Dorsolateral prefrontal cortex (tissue), 122 donors: ENCODE measurements at places on chromosomes 5 and 9.

GRCh38 chr9:108609227-108609896 lies 246.4 kb downstream of the ACTL7B start:
- no peak for DNase-seq

DNA sequence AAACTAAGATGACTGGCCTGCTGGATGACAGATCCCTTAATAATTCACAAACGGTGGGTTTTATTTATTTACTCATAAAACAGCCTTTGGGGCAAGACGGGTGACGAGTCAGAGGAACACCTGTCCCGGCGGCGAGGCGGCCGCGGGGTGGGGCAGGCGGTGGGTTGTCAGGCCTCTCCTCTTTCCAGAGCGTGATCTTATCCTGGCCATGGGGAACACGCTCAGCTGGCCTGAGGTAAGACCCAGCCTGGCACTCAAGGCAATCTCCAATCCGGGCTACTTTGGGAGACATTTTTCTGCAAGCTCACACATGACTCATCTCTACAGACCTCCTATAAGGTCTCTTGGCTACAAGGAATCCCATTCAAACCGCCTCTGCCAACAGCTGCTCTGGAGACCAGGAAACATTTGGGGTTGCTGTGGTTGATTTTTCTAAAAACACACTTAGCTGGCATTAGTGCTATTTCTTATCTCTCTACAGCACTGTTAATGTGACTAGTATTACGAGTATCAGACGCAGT lies 6.3 kb downstream of the RAPGEF1 start:
- no peak for DNase-seq

- no peak for DNase-seq
Measured at GRCh38 chr9:83623679-83624076, 735 bp downstream of the IDNK start.

DNA sequence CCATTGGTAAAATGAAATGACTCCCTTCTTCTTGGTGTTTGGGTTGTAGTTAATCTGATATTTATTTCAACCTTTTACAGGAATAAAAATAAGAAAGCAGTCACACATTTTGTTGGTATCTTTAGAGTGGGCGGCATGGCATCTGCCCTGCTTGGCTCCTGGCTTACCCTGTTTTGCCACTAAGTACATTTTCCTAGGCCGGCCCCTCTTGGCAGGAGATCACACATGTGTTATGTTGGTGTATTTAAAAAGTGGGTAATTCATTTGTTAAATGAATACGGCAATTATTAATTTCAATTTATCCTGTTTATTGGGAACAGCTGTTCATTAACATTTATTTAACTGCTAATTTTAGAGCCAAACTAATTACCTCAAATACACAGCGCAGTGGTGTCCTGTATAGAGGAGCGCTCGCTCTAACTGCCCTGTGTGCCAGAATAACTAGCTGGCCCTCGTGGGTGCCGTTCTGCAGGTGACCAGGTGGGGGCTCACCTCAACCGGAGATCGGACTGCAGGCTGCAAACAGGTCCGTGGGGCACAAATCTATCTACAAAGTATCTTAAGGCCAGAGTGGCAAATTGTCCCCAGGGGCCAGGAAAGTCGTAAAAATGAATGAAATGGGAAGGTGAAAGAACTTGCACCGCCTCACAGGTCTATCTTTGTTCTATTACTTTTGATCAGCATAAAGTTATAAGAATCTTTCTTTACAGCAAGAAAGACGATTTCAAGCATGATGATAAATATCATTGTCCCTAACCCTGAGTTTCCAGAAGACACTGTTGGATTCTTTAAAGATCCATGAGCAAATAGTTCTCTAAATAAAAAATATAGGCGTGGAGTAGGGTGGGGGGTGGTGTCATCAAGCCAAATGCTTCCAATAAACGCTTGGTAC lies 26.2 kb upstream of the GPR151 start:
- DNase-seq, result peak; percentile 79

- DNase-seq, result no peak
Measured at GRCh38 chr9:112665347-112665746, 52.6 kb downstream of the INIP start.

- DNase-seq, result peak; percentile 73
Measured at GRCh38 chr5:11904265-11904906, at the start of gene CTNND2. TSS of gene CTNND2 (minus strand) at chr5:11904446. CDS start at chr5:11903853, 593 bp downstream.

DNA sequence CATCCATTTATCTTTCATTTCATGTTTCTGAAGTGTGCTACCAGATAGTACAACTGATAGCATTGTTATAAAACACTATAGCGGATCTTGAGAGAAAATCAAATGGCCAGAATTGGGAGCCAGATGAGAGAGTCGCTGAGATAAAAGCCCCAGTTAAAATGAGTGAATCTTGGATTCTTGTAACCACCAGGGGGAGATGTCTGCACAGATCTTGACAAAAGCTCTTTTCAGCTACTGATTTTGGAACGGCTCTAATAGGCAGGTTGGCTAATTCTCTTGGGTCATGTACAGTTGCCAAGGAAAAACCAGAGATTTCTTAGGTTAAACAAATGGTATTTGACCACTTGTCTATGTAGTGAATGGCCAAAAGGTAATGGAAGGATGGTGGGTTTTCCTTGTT lies 21.7 kb downstream of the F2RL2 start:
- no peak for DNase-seq

GRCh38 chr5:109484597-109484996 lies 74.8 kb upstream of the PJA2 start:
- DNase-seq, result no peak

DNA sequence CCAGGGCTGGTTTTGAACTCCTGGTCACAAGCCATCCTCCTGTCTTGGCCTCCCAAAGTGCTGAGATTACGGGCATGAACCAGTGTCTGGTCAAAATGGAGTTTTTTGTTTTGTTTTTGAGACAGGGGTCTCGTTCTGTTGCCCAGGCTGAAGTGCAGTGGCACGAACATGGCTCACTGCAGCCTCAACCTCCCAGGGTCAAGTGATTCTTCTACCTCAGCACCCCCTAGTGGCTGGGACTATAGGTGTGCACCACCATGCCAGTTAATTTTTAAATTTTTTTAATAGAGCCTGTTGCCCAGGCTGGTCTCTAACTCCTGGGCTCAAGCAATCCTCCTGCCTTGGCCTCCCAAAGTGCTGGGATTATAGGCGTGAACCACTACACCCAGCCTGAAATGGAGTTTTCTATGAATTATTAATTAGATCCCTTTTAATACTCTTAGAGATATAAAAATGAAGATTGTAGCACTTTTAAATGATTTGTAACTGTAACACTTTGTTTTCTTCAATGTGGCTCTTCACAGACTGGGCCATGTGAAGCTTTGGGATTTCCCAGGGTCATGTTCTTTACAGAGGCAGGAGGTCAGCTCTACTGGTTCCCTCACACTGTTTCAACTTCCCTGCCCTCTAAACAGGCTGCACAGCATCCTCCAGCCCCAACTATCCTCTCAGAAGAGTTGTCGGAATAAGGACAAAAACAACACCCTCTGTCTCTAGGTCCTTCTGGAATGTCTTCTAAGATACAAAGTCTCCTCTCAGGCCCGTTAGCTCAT lies 32.7 kb upstream of the SPARC start:
- no peak for DNase-seq

DNA sequence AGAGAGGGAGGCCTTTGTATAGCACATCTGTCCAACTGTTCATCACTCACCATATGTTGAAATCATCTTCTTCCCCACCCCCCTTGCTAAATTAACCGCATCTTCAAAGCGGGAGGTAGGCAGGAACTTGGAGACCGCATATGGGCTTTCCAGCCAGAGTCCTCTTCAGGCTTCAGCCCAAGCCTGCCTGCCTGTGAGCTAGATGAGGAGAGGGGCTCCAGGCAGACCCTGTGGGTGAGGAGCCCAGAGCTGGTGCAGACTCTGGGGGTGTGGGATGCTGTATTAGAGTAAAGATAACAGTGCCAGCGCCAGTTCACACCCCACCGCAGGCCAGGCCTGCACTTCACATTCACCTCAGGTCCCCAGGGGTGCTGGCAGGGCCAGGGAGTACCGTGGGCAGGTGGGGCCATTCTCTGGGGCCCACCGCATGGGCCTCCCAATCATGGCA lies 16.2 kb downstream of the PRRC2B start:
- DNase-seq, result no peak

GRCh38 chr5:91794856-91795548 lies 411.9 kb upstream of the ARRDC3 start:
- DNase-seq, result no peak

- DNase-seq, result no peak
Measured at GRCh38 chr5:98104454-98105188, 668.8 kb upstream of the RGMB start.

GRCh38 chr9:16869882-16870595 lies 431 bp downstream of the BNC2 start:
- DNase-seq, result no peak

GRCh38 chr5:177296581-177296980 lies 6.9 kb downstream of the RAB24 start:
- DNase-seq, result no peak

DNA sequence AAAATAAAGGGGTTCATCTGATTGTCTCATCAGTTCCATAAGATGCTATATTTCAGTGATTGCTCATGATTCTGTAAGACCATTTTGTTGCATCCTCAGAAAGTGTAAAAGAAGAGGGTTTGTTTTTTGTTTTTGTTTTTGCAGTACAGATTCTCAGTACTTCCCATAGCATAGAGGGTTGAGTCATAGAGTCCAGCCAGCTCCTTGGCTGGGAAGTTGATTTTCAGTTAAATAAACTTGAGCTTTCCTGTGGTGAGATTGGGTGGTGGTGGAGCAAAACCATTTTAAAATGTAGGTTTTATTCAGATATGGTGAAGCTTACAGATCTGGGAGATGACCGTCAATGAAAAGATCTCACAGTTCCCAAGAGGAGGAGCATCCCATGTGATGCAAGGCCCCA lies 48.2 kb downstream of the DAPK1 start:
- DNase-seq, result no peak

GRCh38 chr9:123165813-123166212 lies 102.6 kb downstream of the STRBP start:
- no peak for DNase-seq

DNA sequence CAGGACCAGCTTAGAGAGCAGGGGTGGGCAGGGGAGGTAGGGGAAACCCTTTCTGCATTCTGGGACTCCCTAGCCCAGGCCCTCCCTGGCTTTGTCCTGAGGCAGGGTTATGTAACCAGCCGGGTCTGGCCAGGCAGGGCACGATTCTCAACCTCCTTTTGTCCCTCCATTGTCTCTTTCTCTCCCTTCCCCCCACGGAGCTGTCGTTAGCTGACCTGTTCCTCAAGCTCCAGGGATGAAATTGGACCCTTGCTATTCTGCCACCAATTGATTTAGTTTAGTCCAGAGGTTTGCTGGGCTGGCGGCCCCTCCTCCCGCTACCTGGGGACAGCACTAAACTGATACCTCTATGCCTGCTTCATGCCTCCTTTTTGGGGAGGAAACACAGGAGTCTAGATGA lies 9.4 kb upstream of the NDST1 start:
- DNase-seq, result no peak

DNA sequence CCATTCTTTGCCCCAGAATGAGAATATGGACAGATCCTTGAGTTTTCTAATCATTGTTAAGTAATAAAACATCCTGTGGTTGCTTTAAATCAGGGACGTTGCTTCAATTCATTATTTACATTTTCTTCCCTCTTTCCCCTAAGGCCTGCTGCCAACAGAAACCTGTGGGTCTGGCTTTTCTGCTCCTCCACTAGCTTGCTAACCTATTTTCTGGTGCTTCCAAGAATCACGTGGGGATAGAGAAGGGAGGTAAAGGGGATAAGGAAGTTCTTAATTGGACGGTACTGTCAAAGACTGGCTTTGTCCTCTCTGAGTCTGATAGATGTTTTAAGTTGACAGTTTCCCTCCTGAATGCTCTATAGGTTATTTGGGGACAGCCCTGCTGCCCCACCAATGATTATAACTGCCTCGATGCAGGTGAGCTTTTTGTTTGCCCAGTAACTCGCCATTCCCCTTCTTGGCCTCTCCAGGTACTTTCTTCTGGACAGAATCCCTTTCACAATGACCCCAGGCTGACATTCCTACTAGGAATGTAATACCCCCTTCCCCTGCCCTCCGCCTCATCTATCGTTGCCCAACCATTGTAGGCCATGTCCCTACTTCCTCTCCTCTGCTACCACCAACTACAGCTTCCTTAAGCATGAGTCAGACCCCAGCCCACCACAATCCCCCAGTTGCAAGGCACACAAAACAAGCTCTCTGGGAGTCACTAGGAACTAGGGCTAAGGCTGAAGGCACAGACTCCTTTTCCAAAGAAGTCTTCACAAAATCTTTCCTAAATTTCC lies 19.9 kb upstream of the CPEB4 start:
- DNase-seq, result no peak

DNA sequence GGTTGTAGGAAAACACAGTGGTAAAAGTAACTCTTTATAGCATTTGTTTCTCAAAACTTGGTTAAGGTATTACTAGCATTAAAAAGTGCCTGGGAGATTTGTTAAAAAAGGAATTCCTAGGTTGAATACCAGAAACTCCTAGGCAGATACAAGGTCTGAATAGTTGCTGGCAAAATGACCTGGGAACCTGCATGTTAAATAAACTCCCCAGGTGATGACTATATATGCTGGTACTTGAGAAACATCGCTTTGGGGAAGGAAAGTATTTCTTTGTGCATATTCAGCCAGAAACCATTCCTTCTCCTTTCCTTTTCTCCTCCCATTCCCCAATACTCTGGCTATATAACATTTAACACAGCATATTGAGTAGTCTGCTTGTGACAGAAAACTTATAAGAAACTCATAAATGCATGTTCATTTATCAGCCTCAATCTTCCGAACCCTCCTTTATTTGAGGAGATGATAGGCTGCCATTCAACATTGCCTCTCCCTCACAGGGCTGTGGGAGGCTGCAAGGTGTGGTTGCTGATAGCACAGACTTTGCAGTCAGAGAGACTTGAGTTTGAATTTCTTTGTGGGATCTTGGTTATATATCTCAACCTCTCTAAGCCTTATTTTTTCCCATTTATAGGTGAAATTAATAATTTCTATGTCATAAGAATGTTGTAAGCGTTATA lies 28.7 kb downstream of the PCSK1 start:
- DNase-seq, result no peak

- no peak for DNase-seq
Measured at GRCh38 chr9:116027951-116028350, 125.6 kb upstream of the PAPPA start.

- DNase-seq, result no peak
Measured at GRCh38 chr5:62547945-62548630, 30.5 kb upstream of the LRRC70 start.

- no peak for DNase-seq
Measured at GRCh38 chr9:87527211-87527916, 29.7 kb downstream of the DAPK1 start.
